ENCODE measurements at places on chromosomes 7 and 10.

DNA sequence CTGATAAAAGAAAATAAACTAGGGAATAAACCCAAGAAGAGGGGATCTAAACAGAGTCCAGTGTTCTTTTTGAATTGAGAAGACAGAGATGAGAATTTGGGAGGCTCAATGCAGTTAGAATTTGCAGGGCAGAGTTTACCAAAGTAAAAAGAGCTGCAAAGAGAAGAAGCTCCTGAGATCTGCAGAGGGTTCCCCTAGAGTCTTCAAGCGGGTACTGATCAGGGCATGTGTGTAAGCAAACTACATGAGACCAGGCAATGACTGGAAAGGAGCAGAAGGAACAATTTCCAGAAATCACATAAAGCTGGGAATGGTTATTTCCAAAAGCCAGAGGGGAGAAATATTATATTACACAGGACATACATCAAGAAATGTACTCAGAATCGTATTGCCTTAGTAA lies 58.1 kb upstream of the TES start:
- DNase-seq: no peak

DNA sequence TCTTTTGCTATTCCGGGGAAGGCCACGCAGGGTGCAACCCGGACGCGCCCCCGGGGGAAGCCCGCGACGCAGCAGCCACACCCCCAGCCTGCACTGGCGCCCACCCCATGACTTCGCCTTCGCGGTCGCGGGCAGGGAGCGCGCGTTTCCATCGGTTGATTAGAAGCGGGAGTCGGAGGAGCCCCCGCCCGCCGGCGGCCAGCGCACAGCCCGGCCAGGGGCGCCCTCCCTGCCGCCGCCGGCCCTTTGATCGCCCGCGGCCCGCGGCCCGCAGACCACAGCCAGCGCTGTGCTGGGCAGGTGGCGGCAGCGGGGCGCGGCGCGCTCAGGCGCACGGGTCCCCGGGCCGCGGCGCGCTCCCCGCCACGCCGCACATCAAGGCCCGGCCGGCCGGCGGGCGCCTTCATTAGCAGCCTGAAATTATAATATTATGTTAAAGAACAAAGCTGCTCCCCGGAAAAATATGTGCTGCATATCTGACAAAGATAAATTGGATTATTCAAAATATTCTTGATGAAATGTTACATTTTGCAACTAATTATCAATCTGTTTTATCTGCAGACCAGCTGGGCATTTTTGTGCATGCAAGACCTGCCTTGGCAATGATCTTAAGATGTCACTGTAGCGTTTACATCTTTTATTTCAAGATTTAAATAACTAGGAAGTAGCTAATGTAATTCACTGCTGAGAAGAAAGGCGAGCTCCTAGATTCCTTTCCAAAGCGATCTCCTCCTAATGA lies 160.7 kb upstream of the MKI67 start:
- DNase-seq: no peak

GRCh38 chr7:116777651-116778281 lies 84.6 kb upstream of the CAPZA2 start:
- no peak for DNase-seq

GRCh38 chr10:117938104-117938503 lies 108.6 kb downstream of the RAB11FIP2 start:
- DNase-seq: no peak

GRCh38 chr10:47253651-47254375 lies 46.2 kb upstream of the GDF10 start:
- peak; percentile 23 for DNase-seq

DNA sequence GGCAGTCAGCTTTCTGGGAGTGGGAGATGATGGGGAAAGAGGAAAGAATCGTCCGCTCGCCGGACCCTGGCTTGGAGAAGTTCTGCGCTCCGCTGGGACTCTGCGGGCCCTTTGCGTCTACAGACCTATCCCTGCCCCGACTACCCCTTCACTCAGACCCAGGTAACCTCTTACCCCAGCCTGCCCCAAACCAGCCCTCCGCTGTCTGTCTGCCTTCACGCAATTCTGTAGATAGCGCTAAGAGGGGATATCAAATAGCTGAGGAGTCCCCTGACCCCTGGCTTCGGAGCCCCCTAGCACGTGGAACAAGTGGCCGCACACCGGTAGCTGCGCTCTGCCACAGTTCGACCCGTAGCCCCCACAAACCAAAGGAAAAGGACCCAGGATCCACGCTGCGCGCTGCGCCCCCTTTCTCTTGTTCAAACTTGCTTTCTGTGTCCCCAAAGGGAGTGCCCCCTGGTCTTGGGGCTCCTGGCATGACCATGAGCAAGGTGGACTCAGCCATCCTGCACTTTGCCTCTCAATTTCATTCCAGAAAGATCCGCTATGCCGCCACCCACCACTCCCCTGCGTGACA lies 7.0 kb downstream of the HOXA4 start:
- DNase-seq: no peak

GRCh38 chr10:30553018-30553625 lies 76.4 kb downstream of the LYZL2 start:
- DNase-seq: no peak

- no peak for DNase-seq
These were observed 30.2 kb downstream of the UNC5B start for GRCh38 chr10:71242622-71243009.

GRCh38 chr10:113061054-113061430 lies 111.0 kb downstream of the TCF7L2 start:
- DNase-seq: no peak

GRCh38 chr10:96830511-96831199 lies 1.4 kb upstream of the LCOR start:
- no peak for DNase-seq

DNA sequence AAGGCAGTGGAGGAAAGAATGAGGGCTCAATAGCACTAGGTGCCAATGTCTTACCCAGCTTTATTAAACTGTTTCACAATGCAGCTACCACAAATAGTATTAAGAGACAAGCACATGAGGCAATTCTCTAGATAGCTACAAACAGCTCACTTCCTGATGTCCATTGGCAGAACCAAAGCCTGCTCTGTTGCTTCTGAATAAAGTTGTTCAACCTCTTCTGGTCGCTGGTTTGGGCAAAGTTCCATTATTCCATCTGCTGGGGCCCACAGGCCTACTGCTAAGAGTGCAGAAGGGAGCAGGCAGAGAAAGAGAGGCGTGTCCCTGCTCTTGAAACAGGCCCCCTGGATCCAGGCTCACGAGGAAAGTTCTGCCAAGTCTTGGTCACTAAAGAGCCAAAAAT lies 173.9 kb downstream of the ZNF438 start:
- DNase-seq: no peak

DNA sequence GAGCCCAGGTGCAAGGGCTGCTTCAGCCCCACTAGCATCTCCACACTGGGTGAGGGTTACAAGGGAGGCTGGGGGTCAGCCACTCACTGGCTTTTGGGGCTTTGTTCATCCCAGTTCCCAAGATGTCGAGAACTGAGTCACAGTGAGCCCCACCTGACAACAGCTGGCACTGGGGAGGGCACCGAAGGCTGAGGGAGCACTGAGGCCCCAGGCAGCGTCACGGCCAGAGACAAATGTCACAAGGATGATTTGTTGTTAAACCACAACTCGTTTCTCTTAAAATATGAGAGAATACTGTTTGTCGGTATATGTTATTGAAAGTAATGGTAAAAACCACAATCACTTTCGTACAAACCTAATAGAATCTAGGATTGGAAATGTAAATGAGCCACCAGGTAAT lies 219.9 kb downstream of the CELF2 start:
- no peak for DNase-seq

- DNase-seq: peak; percentile 40
These were observed 31.7 kb downstream of the TECTB start for GRCh38 chr10:112314822-112315474.

- DNase-seq: no peak
These were observed 638.1 kb upstream of the POT1 start for GRCh38 chr7:125567686-125568085.

GRCh38 chr10:19451937-19452336 lies 364.3 kb upstream of the PLXDC2 start:
- DNase-seq: no peak

DNA sequence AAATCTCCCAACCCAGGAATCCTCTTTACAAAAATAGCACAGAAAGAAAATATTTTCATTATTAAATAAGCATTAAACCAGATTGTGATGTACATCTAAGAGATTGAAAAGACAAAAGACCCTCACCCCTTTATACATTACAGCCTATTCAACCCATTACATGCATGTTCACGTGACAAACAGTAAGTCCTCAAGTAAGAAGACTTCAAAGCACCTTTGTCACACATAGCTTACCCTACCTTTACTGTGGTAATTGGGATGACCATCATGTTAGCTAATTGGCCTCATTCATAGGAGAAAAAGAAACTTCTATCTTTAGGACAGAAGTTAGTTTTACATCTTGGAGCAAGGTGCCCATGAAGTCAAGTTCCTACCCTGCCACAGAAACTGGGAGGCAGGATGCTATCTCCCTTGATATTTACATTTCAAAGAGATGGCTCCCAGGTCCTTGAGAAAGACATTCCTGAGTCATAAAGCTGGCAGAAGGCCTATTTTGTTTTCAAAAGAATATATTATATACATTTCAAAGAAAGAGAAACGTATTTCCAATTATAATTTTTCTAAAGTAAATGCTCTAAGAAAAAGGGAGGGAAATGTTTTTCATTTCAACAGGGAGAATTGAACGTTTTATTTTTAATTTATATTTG lies 48.1 kb downstream of the GNAI1 start:
- DNase-seq: no peak

- DNase-seq: no peak
These were observed 19.6 kb downstream of the NOC3L start for GRCh38 chr10:94343151-94343550.

GRCh38 chr10:34348917-34349485 lies 466.1 kb downstream of the PARD3 start:
- no peak for DNase-seq

DNA sequence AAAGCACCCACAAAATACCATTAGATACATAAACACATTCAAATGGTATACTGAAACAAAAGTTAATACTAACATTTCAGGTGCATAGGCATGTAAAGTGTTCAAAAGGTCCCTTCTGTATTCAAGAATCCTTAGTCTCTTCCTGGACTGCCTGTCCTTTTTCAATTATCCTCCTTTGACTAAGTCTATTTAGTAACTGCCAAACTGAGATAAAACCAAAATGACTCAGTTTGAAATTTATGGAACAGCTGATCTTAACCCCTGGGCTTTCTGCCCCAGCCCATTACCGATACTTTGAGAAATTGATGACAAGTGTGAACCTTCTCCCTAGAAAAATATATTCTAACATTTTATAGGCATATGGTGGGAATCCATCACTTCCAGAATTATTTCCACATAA lies 5.4 kb downstream of the EPC1 start:
- DNase-seq: no peak

All from thoracic aorta (tissue), 2 donors.